Lower lobe of right lung (tissue), 2 donors: ENCODE measurements at places on chromosomes 2 and 18. TPM values are rescaled to one million over a fixed set of nuclear protein-coding genes. Genes with fewer than 3 reads are reported as not detected.
A peak's percentile ranks its signal among the peaks of the same experiment; 100 is the strongest.

DNA sequence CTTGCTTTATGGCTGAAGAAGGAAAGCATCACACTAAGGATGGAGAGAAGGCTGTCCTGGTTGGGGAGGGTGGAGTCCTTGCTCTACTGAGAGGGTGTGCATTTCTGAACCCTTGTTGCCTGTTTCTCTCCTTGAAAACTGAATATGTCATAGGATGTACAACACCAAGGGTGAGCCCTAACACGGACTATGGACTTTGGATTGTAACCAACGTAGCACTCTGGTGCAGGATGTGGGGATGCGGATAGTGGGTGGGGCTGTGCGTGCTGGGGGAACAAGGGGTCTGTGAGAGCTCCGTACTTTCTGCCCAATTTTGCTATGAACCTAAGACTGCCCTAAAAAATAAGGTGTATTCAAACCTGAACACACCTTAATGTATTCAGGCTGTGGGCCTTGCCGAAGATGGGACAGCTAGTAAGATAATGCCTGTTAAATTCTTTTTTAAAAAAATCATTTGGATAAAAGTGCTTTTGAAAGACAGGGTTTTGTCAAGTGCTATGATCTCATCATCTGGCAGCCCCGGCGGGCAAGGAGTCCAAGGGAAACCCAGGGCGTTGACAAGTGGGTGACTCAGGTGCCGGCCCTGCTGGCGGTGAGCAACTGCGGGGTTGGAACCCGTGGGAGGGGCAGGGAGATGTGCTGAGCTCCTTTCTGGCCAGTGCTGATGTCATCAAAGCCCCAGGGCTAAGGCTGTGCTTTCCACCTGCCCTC, 54.0 kb downstream of the GATA6 start:
- peak; percentile 89 for DNase-seq

- DNase-seq = peak; percentile 58
Observed at GRCh38 chr2:68715353-68716041, 19.1 kb upstream of the ARHGAP25 start.

DNA sequence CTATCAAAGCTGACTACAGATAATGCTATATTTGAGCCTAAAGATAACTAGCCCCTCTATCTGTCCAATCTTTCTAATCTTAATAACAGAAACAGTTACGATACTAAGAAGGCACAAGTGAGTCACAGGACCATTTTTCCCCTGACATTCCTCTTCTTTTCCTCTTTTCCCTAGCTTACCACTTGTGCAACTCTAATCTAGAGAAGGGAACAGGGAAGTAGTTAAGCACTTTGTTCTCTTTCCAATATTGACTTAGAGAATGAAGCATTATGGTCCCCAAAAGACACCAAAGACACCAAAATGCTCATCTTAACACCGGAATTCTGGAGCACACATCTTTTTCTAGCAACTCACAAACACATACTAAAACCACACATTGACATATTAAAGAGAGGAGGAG, 1.8 kb downstream of the PDE11A start:
- no peak for DNase-seq

DNA sequence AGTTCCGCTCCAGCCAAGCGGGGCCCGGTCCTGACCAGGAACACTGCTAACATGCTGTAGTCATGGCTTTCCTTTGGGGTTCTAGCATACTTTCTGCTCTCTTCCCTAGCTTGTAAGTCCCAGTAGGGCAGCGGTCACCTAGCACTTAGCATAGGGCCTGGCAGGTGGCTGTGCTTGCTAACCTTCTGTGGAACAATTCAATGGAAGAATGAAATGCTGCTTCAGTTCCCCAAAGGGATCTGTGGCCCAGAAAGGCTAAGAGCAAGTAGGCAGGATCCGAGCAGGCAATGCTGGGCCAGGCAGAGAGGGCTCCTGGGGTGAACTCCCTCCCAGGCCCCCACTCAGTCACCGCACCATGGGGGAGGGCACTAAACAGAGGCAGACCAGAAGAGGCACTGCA, 266.8 kb downstream of the CELF4 start:
- no peak for DNase-seq

DNA sequence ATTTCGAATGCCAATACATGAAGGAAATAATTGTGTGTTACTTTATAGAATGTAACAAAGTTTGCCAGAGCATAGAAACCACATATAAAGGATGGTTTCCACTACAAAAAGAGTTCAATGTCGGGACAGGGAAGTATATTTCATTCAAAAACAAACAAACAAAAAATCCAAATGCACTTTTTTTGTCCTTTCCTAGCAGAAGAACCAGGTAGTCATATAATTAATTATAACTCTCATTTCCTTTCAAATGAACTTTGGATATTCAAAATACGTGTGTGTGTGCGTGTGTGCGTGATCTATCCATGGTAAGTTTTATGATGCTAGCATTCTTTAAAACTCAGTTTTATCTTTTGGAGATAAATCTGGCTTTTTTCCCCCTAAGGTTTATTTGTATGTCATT, 8.3 kb downstream of the FN1 start:
- no peak for DNase-seq

DNA sequence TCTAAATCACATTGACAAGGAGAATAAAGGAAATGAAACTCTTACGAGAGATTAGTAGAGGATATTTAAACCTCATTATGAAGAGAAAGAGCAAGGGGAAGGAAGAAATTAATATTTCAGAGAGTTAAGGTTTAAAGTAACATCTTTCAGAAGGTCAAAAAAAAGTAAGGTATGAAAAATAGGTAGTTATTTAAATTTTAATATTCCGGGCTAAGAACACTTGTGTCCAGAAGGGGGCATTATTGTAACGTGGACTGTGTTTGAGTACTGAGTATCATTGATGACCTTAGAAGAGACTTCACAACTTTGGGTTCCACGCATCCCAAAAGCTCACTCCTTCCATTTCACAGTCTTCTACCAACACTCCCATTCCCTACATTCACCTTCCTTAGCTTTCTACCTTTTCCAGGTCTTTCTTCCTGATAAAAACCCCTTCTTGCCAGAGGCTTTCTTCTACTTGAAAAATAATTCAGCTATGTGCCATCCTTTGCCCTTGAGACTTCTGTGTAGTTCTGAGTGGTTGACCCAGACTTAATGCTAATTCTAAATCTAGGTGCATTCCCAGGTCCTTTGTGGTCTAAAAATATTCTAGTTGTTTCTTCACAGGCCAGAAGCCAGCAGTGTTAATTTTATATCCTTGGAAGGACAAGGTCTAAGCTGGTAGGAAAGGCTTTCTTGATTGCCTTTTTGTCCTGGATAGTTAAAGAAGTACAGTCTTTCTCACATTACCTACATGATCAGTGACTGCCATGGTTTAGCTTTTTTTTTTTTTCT, 16.5 kb downstream of the DYNC1I2 start:
- no peak for DNase-seq

- no peak for DNase-seq
Observed at GRCh38 chr2:166410828-166411472, 35.2 kb upstream of the SCN9A start.

DNA sequence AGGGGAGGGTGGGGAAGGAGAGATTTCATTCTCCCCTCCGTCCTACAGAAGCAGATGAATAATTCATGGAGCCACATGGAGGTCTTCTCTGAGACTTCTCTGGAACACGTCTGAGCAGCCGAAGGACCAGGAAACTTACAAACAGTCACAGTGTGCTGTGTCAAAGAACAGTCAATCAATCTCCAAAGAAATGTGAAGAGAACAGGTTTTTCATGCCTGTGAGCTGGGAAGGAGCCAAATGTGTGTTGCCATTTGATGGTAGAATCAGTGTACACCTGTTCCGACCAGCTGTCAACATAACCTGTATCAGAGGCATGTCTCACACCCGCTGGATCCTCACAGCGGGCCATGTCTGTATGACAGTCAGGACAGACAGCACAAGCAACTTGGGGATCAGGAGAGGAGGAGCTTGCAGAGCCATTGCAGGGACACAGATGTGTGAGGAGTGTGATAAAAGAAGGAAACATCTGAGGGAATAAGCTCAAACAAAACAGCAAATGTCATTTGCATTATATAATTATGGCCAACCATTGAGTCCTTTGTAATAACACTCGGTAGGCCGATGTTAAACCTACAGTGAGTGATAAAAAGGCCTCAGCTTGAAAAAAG, 298.5 kb downstream of the EN1 start:
- DNase-seq = no peak

DNA sequence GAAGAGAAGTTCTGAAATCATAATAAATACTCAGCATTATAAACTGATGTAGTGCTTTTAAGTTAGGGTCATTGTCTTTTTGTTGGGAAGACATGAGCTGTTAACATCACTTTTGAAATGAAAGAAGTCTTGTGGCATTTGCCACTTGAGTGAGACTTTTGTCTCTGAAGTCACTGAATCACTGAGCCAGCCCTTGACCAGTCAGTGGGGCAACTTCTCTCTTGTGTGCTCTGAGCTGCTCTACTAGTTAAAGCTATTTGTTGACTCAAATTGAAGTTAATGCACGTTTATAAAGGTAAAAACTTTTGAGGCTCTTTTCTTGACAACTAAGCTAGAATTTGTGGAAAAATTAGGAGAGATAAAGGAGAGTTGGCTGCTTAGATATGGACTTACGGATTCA, 6.7 kb downstream of the WDR43 start:
- DNase-seq = no peak

- no peak for DNase-seq
Observed at GRCh38 chr2:230525682-230526081, 109.7 kb downstream of the SP100 start.

DNA sequence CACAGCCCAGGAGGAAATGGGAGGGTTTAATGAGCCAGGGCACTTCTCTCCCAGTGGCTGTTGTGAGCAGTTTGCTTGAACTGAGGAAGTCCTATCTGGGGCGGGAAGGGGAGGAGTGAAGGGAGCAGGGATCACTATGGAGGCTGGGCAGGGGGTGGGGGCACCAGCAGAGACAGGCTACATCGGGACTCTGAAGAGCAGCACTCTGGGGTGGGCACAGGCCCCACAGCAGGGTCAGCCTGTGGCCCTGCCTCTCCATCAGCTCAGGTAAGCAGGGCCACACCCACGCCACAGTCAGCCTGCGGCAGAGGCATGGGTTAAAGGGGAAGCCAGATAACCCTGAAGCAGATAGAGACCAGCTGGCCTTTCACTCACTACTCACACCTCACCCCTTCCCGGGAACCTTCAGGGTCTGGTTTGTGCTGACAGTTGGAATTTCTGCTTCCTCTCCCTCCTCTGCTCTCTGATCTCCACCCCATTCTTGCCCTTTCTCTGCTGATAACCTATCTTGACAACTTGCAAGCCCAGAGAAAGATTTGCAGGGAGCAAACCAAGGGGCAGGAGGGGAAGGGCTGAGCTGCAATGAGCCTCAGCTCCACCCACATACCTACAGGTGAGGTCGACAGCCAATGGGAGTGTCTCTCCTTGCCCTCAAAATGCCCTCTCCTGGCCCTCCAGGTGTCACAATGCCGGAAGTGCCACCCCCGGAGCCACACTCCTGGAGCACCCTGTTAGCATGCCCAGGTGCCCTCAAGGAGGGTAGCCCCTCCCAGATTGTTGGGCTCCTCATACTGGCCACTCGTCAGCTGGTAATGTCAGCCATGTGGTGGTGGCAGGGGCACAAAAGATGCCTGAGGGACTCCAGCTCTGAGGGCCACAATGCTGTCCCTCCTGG, 3.7 kb downstream of the SIGLEC15 start:
- DNase-seq = peak; percentile 61

DNA sequence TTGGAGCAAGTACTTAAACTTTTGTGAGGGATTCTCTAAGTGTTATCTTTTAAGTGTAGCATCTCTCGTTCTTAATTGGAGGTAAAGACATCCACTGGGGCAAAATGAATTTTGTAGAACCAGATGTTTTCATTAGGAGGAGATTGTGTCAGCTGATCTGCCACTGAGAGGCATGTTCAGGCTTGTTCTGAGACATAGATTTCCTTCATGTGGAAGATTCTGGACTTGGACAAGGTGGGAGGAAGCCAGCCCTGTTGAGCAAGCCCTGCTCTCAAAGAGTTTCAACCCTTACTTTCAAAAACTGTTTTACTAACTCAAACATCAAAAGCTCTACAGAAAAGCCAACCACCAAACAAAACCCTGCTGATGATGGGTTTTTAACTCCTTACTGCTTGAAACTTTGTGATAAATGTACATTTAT, 6.5 kb downstream of the MAP4K4 start:
- no peak for DNase-seq

DNA sequence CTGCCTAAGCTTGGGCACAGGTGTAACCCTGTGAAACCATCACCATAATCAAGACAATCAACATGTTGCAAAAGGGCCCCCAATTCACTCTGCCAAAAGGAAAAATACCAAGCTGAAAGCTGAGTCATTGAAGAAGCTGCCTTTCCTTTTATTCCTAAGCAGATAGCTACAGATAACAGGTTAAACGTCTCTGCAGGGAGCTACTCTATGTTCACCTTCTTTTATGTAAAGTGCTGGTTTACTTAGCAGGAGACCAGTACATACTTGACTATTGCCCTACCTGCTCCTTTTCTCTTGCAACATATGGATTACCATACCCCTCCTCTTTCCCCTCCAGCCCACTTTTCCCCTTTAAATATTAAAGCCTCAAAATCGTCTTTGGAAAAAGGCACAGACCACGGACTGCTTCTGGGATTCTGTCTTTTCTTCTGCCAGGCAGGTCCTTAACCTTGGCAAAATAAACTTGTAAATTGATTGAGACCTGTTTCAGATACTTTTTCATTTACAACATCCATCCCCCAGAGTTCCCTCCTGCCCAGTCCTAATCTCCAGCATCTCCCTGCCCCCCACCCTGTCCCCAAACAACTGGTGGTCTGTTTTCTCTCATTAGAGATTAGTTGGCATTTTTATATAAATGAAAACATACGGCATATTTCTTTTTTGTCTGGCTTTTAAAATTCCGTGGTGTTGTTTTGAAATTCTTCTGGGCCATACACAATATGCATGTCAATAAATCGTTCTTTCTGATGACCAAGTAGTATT, 37.8 kb upstream of the LDLRAD4 start:
- no peak for DNase-seq

DNA sequence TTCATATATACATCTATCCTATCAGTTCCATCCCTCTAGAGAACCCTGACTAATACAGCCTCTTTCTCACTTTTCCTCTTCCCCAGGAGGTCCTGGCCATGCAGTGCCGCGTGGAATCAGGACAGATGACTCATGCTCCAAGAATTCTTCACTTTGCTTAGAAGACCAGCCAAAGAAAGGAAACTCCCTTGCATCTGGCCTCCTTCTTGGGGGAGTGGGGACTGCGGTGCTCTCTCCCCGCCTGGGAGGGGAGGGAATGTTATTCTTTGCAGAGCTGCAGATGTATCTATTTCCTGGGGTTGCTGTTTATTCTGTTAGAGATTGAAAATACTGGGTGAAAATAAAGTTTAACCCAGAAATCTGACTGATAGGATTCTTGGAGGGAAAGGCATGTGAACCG, 111.5 kb upstream of the SH3BP4 start:
- DNase-seq = no peak

GRCh38 chr18:56197241-56197859, 441.0 kb downstream of the TXNL1 start:
- DNase-seq = no peak

The LHCGR gene
- total RNA-seq = 0.30 TPM

The FNDC4 gene
- total RNA-seq = 1.6 TPM

The APCDD1 gene
- total RNA-seq = 33.4 TPM

The LYPD1 gene
- 1.5 TPM for total RNA-seq

The CEBPZOS gene
- 38.5 TPM for total RNA-seq

The DSC2 gene
- total RNA-seq = 17.6 TPM

The RGPD6 gene
- total RNA-seq = 23.9 TPM

The SPDYA gene
- total RNA-seq = 1.9 TPM

The SLC40A1 gene
- total RNA-seq = 135 TPM

The NRP2 gene
- 67.5 TPM for total RNA-seq
